ENCODE measurements at places on chromosomes 11 and 22.

DNA sequence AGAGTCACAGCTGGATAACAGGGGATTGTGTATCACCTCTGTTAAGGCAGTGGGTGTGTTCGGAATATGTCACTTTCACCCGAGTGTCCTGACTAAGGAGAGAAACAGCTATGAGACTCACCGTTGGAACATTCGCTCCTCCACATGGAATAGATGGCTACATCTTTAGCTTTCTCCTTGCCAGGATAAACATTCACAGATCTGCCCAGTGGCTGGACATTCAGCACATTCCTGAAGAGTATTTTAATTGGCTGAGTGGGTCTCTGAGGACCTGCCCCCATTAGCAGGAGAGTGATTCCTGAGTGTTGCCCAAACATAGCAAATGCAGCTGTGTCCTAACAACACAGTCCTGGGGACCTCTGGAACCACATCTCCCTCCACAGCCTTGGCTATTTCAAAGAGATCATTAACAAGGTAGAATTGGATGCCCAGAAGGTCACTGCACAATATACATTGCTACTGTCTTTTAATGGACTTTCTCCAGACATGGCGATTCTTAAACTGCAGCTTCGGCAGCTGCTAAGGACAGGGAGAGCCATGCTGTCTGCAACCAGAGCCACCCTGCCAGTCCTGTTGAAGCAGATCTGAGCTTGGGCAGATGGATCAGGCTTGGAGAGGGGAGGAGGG, 435.0 kb upstream of the CADM1 start:
- no peak for DNase-seq

DNA sequence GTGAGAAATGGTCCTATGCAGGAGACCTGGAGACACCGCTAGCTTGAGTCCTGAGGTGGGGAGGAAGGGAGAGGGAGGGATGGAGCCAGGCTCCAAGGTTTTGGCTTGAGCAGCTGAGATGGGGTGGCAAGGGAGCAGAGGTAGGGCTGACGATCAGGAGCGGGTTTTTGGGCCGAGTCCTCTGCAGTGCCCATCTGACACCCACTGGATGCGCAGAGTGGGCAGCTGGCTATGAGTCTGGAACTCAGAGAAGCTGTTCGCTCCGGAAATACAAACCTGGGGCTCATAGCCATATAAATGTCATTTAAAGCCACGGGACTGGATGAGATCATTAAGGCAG, 453 bp upstream of the MAFF start:
- no peak for DNase-seq

DNA sequence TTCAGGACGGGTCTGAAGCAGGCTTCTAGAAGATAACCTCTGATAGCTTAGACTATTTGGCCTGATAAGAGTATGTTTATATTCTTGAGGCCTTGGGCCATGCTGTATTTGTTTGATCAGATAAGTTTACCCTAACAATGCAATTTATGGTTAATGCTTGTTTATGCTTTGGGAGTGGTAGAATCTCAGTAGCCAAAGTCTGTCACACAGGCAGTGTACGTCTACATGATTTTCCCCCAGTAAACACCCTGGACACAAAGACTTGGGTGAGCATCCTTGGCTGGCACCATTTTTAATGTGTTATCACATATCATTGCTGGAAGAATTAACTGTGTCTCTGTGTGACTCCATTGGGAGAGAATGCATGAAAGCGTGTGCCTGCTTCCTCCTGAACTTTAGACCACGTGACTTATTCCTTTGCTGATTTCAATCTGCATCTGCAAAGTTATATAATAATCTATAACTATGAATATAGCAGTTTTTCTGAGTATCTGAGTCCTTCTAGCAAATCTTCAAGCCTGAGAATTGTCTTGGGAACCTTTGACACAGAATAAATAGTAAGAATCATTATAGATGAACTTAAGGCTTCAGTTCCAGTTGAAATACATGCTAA, 172.4 kb downstream of the CASP12 start:
- DNase-seq, result no peak

GRCh38 chr11:298406-299065, 790 bp downstream of the IFITM5 start:
- DNase-seq, result no peak

GRCh38 chr11:64776875-64777274, 1.5 kb downstream of the SF1 start:
- DNase-seq, result no peak

GRCh38 chr11:67519726-67520125, 3.5 kb downstream of the CABP2 start:
- no peak for DNase-seq

DNA sequence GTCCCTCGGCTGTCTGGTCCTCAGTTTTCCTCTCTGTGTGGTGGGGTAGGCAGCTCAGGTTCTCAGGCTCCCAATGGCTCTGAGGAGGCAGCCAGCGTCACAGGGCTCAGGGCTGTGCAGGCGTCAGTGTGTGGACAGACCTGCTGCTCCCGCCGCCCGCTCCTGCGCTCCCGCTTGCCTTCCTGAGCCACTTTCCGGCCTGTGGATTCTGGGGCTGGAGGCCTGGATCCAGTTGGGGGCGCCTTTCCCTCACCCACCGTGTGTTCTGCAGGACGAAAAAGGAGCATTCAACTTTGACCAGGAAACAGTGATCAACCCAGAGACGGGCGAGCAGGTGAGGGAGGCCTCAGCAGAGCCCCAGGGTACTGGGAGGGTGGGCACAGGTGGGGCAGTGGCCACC, 14.7 kb downstream of the DPP3 start:
- no peak for DNase-seq

GRCh38 chr22:18991821-18992442, 55.8 kb upstream of the PRODH start:
- no peak for DNase-seq

DNA sequence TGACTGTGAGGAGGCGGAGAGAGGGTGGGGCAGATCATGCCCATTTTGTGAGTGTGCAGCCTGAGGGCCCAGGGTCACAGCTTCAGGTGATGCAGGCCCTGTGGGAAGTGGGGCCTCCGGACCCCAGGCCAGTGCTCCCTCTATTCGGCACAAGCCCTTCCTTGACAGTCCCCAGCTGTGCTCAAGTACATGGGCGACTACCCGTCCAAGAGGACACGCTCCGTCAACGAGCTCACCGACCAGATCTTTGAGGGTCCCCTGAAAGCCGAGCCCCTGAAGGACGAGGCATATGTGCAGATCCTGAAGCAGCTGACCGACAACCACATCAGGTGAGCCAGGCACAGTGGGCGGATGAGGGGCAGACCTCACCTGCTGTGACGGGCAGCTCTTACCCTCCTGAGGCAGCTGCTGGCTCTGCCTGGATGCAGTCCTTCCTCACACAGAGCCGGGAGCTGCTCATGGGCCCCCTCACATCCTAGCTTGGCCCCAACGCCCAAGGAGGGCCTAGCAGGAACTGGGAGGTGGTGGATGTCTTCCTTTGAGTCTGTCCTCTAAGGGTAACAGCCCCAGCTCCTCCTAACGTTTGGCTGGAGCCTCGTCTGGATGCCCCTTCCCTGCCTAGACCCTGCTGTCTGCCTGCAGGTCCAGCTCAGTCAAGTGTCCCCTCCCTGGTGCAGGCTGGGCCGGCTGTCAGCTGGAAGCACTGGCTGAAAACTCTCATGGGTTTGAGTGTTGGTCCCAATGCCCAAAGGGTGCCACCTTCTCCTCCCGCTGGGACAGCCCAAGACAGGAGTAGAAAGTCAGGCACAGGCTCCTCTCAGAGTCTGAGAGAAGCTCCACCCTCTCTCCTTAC, 76.1 kb downstream of the MYO7A start:
- no peak for DNase-seq

DNA sequence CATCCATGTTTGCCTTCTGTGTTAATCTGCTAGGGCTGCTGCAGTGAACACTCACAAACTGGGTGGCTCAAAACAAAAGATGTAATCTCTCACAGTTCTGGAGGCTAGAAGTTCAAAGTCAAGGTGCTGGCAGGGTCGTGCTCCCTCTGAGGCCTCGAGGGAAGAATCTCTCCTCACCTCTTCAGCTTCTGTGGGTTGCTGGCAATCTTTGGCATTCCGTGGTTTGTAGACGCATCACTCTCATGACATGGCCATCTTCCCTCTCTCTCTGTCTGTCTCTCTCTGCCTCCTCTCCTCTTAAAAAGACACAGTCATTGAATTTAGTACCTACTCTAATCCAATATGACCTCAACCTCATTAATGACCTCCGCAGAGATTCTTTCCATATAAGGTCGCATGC, 78.8 kb downstream of the TSPAN18 start:
- no peak for DNase-seq

DNA sequence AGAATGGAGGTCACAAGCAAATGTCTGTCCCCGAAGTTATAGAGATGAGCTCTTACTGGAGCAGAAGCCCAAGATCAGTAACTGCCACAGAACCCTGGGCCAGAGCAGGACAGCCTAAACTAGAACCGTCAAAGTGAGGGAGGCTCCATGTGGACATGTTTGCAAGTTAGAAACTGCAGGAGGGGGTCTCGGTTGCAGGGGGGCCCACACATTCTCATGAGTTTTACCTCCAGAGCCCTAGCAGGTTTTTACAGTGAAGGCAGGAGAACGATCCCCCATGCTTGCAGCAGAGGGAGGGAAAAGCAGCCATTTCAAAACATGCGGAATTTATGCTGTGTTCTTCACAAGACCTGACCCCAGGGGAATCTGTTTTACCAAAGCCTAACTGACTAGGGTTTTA, 133.5 kb upstream of the B3GAT1 start:
- no peak for DNase-seq

- DNase-seq, result peak; percentile 76
These were observed 858.7 kb upstream of the CHORDC1 start for GRCh38 chr11:91081440-91082043.

DNA sequence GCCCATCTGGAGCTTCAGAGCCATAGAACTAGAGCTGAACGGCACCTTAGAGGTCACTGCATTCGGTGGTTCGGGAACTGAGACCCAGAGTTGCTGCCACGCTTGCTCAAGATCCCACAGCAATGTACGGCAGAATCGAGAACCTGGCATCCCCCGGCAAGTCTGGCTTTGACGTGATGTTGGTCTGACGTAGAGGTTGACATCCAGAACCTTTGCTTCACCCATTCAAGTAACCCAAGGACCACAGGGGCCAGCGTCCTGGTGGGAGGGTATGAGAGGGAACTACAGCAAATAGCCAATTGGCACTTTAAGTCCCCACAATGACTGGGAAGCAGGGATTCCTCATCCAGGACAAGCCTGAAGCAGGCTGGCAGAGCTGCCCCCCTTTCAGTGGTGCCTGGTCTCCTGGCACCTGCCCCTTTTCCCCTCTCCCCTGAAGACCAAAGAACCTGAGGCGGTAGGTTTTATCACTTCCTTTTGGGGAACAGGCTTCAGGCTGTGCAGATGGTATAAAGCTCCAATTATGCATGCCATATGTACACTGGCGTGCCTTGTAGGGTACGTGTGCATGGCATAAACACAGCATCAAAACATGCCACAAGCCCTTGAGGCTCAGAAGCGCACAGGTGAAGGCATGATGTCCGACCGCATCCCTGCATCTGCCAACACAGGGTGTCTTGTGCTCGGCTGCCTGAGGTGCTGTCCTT, 15.3 kb upstream of the TEF start:
- DNase-seq, result no peak

- DNase-seq, result peak; percentile 79
These were observed 171.9 kb downstream of the SHANK2 start for GRCh38 chr11:71080239-71081097.

DNA sequence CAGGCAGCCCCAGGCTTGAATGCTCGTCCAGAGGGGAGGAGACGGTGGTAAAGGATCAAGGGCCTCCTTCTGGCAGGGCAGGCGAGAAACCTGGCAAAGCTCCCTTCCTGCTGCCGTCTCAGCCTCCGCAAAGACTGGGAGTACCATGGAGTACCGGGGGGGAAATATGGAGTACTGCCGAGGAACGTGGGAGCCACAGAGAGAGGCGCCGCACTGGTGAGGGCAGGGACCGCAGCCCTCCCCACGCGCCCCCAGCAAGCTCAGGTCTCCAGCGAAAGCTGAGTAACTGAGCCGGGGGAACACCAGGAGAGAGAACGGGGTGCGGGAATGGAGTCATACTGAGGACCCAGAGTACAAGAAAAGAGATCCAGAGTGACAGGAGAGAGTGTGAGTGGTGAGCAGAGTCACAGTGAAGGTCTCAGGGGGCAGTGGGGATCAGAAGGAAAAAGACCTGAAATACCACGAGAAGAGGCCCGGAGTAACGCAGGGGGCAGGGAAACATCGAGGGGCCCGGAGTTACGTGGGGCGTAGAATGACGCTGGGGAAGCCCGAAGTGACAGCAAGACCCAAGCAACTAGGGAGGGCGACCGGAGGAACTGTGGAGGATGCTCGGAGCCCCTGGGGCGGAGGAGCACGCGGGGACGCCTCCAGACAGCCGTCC, 740 bp downstream of the EML3 start:
- peak; percentile 76 for DNase-seq

GRCh38 chr11:113440816-113441215, 34.4 kb downstream of the DRD2 start:
- no peak for DNase-seq

GRCh38 chr11:65468874-65469333, 29.9 kb upstream of the MALAT1 start:
- DNase-seq, result peak; percentile 57

DNA sequence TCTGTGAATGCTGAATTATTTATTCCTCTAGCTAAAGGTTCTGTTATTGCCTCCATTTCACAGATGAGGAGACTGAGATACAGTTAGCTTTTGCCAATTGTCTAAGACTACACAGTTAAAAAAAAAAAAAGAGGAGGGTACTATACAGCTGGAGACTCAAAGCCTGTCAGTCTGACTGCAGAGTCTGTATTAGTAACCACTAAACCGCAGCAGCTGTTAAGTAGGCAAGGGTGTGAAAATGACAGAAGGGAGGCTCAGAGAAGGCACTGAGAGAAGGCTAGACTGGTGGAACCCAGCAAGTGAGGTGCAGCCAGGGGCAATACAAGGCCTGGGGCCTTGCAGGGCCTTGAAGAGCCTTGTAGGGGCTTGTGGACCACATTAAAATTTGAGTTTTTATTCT, 181.2 kb downstream of the CSNK2A3 start:
- DNase-seq, result no peak

GRCh38 chr11:35856756-35857155, 87.1 kb upstream of the LDLRAD3 start:
- no peak for DNase-seq
